NCI-H1694 (cell line): ENCODE measurements at places on chromosomes 1 and 21.
A peak's percentile ranks its signal among the peaks of the same experiment; 100 is the strongest.

GRCh38 chr1:112699425-112700144, 7.3 kb downstream of the RHOC start:
- DNase-seq = no peak

- DNase-seq = no peak
These were observed 5.3 kb downstream of the DVL1 start for GRCh38 chr1:1343811-1344421.

- no peak for DNase-seq
These were observed 704.9 kb upstream of the CHRM3 start for GRCh38 chr1:238681451-238681850.

DNA sequence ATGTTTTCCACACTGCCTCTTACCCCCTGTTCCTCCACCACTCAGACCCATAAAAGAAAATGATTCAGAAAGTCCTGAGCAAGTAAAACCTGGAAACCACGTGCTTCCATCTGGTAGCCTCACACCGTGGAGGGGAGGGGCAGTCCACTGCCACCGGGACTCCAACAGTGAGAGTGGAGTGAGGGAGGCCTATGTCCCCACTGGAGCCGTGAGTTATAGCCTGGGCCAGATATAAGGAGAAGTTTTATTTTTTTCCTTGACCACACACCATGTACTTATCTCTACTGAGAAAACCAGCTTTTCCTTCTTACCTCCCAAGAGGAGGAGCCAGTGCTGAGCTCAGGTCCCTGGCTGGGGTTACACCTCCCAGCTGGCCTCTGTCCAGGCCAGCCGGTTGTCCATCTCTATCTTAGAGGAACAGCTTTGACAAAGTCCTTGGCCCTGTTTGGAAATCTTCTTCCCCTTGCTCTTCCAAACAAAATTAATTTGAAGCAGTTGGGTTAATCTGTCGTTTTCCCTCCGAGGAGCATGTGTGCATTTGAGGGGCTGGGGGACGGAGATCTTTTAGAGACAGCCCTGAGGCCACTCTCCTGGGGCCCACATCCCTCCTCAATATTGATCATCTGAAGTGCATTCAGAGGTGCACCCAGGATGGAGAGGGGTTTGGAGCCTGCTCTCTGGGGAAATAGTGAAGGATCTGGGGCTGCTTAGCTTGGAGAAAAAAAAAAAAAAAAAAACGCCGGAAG, 49.1 kb upstream of the SERBP1 start:
- DNase-seq = no peak

DNA sequence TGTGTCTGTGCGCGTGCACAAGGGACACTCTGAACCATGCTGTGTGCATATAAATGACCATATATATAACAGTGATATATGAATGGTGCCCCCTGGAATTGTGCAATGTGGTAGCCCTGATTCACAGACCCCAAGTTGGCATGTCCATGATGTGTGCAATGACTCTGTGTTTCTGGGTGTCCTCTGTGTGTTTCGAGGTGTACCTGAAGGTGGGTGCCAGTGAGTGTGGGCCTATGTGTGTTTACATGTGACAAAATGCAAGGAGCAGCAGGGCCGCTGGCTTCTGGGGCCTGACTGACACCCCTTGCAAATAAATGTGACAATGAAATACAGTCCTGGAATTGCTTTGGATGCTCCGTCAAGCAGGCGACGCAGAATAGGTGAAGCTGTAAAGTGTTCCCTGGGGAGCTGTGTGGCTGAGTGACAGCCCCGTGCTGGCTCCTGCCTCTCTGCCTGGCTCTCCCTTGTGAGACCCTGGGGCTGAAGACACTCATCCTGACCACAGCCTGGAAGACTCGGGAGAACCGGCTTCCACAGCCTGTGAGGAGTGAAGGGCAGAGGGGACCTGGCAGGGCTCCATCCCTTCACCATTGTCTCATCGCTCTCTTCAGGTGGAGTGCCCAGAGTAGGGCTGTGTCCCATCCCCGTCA, 38.2 kb upstream of the CSF3R start:
- DNase-seq = no peak

DNA sequence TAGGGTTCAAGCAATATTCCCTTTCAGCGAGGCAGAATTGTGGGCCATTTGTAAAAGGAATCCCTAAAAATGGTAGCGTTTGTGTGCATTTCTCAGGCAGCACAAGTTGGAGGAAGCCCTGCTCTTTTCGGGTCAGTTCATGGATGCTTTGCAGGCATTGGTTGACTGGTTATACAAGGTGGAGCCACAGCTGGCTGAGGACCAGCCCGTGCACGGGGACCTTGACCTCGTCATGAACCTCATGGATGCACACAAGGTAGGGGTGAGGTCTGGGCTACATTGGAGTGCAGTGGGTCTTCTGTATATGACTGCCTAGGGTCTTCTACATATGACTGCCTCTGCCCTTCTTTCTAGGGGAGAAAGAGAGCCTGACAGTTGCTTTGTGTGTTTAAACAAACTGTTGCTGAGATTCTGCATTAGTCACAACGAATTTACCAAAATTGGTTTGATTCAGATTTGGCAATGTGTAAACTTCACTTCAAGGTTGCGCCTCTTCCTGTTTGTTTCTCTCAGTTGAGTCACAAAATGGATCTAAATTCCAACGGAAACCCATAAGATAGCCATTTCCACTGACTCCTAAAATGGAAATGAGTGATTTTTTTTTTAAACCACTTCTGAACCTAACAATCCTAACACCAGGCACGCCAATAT, 40.4 kb upstream of the BMP8A start:
- DNase-seq = no peak

DNA sequence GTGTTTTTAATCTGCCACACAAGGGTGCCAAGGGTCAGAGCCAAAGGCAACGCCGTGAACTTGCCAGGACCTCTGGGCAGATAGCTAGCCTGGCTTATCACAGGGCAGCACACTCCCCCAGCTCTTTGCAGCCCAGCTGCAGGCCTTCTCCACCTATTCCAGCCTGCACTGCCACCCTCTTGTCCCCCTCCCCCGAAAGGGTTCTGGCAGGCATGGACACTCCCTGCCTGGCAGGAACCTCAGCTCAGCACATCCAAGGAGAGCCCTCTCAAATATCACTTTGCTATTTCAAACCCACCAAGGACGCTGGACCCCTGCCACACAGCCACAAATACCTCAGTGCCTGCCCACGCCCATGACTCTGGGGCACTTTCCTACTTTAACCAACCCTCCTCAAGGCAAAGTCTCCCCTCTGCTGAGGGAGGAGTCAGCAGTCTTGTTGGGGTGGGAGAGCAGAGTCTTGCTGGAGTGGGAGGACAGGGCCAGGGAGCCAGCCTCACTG, 9.1 kb downstream of the SSBP3 start:
- DNase-seq = no peak

DNA sequence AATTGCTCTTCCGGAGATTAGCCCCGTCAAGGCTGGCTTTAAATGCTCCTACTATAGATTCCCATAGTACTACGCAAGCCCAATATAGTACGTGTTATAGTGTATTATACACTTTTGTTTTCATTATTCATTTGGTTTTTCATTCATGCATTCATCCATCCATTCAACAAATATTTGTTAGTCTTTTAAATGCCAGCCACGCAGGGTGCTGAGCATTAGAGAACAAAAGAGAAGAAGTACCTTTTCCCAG, 513 bp upstream of the RAB3GAP2 start:
- DNase-seq = no peak

- DNase-seq = no peak
These were observed 882 bp upstream of the FCAMR start for GRCh38 chr1:206971029-206971655.

- DNase-seq = no peak
These were observed 60.0 kb downstream of the FAM163A start for GRCh38 chr1:179803104-179803503.

- no peak for DNase-seq
These were observed 231.8 kb upstream of the IRF2BP2 start for GRCh38 chr1:234841710-234842231.

DNA sequence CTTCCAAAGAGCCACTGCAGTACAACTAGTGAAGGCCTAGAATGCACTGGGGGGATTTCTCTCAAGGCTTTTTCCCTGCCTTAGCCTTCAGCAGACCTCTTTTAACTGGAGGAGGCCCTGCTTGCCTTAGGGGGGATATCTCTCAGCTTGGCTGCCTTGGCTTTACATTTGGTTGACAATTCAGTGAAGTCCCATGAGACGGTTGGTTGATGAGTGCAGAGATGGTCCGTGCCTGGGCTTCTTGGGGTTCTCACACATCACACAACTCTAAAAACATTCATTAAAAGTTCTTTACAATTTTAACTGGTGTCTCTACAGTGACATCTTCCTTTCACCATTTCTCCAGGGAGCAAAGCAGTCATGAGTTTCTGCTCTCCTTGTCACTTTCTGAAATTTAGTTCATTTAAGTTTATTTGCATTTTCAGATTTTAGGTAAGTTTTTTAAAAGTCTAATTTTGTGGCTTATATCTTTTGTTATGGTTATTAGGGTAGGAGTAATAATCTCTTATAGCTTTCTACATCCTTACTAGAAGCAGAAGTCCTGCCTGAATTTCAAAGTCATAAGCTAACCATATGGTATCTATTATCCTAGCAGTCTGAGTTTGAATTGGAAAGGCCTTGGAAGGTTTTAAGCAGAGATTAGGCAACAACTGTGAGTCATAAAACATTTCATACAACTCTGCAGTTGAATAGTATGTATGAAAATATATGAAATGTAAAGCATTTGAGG, 487.6 kb downstream of the DPYD start:
- no peak for DNase-seq

GRCh38 chr1:159483501-159483900, 44.0 kb downstream of the OR10J1 start:
- DNase-seq = no peak

DNA sequence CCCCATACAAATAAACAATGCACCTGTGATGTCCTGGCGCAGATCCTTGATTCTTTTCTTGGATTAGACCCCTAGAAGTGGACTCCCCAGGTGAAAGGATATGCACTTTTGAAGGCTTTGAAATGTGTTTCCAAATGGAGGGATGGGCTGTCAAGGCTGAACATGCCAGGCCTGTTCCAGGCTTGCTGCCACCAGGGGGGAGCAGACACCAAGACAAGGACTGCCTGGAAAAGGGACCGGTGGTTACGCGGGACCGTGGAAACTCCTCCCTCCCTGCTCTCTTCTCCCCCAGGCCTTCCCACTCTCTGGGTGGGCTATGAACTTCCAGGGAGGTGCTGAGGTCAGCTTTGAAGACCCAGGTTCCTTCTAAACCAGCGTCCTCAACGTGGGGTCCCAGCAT, 12.7 kb downstream of the C1QB start:
- peak; percentile 17 for DNase-seq

DNA sequence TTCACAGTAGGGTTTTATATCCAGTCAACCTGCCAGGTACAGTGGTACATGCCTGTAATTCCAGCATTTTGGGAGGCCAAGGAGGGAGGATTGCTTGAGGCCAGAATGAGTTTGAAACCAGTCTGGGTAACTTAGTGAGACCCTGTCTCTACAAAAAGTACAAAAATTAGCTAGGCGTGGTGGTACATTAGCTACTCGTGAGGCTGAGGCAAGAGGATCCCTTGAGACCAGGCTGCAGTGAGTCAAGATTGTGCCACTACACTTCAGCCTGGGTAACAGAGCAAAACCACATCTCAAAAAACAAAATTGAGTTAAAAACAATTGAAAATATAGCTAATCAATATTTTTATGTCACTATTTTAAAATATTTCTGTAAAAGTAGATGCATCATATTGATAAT, 33.2 kb downstream of the DDI2 start:
- no peak for DNase-seq

GRCh38 chr1:79695138-79695537, 688.6 kb upstream of the ADGRL4 start:
- DNase-seq = no peak

DNA sequence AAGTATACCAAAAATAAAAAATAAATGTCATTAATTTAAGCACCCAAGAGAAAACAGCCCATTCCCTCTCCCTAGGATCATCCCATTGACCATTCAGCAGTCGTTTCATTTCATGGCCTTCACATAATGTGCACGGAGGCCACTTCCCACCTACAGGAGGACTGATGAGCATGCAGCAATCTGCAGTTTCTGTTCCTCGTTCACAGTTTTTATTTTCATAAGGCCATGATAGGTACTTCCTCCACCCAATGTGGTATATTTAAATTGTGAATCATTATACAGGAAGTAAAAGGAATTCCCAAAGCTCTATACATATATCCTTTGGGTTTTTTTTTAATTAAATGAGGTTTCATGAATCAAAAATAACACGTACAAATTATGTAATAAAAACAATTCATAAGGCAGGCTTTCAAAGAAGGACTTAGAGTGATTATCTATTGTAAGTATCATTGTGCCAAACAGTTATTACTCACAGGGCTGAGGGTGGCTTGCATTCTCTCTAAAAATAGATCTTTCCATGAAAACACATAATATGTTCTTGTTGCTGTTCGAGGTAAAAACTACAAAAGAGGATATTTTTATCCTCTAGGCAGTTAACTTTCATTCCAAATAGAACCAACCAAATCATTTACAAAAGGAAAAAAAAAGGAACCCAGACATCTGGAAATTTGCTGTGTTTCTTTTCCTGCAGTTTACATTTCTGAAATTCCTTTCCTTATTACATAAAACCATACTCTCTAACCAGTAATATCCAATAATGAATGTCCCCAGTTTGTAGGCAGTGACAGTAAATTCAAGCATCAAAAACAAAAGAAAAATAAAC, 27.5 kb upstream of the SLC44A3 start:
- no peak for DNase-seq

- DNase-seq = no peak
These were observed 17.6 kb upstream of the CLIC4 start for GRCh38 chr1:24727501-24728216.

GRCh38 chr21:20971296-20971921, 26.8 kb upstream of the NCAM2 start:
- DNase-seq = peak; percentile 72

GRCh38 chr1:234932106-234932505, 196.5 kb downstream of the TOMM20 start:
- no peak for DNase-seq

GRCh38 chr21:33522953-33523349, 19.0 kb downstream of the GART start:
- DNase-seq = no peak
